ENCODE measurements at places on chromosomes 5 and 9.

- no peak for DNase-seq
Measured at GRCh38 chr9:89448381-89448780, 49.5 kb downstream of the SEMA4D start.

DNA sequence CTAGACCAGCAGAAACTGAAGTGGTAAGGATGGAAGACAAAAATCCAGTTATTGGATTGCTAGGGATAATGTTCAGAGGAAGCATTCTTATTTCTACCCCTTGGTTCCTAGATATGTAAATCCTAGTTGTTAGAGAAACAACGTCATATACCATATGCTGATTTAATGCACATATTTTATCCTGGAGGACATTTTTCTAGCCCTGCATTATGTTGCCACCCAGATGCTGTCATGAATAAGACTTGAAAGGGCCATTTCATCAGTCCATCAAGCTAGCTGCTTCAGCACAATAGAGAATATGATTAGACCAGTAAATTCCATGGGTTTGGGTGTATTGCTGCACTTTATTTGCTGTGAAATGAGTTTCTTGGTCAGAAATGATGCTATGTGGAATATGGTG, 1736.4 kb downstream of the MAT2B start:
- DNase-seq = no peak

DNA sequence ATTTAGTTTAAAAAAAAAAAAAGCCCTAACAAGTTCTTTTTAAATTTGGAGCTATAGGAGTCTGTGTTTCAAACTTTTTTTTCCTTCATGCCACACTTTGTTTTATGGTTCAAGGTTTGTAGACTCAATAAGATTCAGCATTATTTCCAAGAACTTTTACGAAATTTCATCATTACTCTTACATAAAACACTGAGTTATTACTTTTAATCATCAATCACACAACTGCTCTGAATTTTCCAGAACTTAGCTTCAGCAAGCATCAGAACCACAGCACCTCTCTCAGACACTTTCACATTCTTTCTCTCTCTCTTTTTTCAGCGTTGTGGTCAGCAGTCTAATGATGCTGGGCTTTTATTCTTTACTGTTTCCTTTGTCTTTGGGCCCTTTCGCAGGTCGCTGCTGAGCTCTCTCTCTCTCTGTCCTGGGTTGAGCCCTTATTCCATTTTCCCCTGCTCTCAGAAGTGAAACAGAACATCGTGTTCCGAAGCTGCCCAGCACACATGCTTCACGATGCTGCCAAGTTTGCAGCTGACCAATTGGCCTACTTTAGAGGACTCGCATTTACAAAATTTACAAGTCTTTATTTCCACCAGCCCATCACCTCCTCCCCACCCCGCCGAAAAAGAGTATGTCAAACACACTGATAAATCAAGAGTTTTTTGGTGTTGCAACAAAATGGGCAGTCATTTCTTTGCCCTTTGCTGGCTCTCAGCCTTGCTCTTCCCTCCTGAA, 44.6 kb upstream of the PIK3R1 start:
- no peak for DNase-seq

GRCh38 chr5:133995341-133995740, 9.4 kb downstream of the VDAC1 start:
- DNase-seq = no peak

Measured in hepatic stellate cell (primary cell).